Activated CD4-positive, alpha-beta T cell treated with anti-CD3 and anti-CD28 coated beads, Interleukin-2, amount 10 ng/mL, durations not matched to agents 7 days and 5 days (primary cell): ENCODE measurements at places on chromosomes 1 and 21.
A peak's percentile ranks its signal among the peaks of the same experiment; 100 is the strongest.

GRCh38 chr1:165434281-165434680 lies 10.6 kb downstream of the RXRG start:
- no peak for DNase-seq

DNA sequence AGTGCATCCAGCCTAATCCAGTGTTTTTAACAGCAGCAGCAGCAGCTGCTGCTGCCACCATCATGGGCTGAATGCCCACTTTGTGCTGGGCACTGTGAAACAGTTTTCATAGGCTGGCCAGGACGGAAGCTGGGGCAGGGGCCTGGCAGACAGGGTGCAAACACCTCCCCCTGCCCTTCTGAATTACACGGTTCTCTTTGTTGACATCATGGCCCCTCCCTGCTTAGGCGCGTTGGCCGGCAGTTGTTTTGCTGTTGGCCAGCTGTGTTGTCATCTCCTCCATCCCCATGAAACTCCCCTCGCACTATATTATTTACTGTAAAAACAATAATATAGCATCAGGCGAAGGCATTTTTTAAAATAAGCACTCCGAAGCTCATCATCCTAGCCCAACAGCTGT lies 33.1 kb downstream of the PTPRU start:
- no peak for DNase-seq

GRCh38 chr1:160548960-160549664 lies 26.1 kb upstream of the SLAMF6 start:
- no peak for DNase-seq

- no peak for DNase-seq
Measured at GRCh38 chr1:119477710-119478109, 29.3 kb upstream of the HSD3B1 start.

GRCh38 chr1:10608690-10609089 lies 133.9 kb downstream of the PEX14 start:
- DNase-seq = no peak

GRCh38 chr1:186482661-186483255 lies 21.8 kb upstream of the PDC start:
- peak; percentile 65 for DNase-seq

DNA sequence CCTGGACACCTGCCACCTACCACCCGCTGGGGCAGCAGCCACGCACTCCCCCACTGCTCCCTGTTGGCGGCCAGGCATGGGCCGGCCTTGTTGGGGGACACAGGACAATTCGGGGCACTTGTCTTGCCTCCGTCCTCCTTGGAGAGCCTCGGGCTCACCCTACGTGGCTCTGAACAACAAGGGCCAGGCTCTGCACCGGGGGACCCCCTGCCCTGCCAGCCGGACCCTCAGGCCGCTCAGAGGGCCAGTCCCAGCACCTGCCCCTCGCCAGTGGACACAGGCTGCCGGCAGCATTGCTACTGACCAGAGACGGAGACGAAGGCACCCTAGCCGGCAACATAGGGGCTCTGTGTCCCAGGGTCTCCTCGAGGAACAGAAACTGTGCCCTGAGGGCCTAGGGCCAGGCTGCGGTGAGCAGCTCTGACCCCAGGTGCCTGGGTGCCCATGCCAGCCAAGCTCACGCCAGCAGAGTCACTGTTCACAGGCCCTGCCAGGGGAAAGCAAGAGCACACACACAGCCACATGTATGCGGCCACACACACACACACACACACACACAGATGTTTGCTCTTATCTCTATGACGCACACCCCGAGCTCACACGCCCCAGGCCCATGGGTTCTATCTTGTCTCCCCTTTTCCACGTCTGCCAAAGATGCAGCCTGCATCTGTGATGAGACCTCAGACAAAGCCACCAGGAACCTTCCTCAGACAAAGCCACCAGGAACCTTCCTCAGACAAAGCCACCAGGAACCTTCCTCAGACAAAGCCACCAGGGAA lies 45.9 kb downstream of the MORN1 start:
- no peak for DNase-seq

DNA sequence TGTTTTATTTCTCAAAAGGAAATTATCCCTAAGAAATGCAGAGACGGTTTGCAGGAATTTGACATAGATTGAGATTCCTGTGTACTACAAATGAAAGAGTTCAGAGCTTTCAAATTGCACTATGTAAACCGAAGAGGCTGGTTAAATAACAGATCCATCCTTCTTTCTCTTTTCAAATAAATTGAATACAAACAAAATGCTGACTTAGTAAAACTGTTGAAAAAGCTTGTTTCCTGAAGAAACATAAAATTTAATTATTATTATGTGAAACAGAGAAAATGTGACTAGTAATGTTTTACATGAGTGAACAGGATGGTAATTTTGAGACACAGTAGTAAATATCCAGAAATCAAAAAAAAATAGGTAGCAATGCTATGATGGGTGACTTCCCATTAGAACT lies 441.2 kb downstream of the LRRIQ3 start:
- no peak for DNase-seq

- DNase-seq = peak; percentile 26
Measured at GRCh38 chr1:234188454-234188792, 184.8 kb upstream of the COA6 start.

DNA sequence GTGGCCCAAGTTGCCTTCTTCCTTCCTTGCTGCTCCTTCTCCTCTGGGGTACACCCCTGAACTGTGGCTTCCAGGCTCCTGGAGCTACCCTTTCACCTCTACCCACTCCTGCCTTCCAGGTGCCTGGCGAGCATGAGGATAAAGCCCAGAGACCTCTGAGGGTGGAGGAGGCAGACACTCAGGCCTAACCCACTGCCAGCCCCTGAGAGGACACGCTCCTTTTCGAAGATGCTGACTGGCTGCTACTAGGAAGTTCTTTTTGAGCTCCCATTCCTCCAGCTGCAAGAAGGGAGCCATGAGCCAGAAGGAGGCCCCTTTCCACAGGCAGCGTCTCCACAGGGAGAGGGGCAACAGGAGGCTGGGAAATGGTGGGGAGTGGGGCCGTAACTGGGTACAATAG lies 15.6 kb downstream of the RHBG start:
- DNase-seq = no peak

GRCh38 chr1:235442788-235443429 lies 61.3 kb downstream of the B3GALNT2 start:
- DNase-seq = no peak

GRCh38 chr1:228882041-228882770 lies 146.9 kb downstream of the RHOU start:
- DNase-seq = no peak

GRCh38 chr1:154962795-154963330 lies 1.3 kb upstream of the PYGO2 start:
- DNase-seq = no peak

DNA sequence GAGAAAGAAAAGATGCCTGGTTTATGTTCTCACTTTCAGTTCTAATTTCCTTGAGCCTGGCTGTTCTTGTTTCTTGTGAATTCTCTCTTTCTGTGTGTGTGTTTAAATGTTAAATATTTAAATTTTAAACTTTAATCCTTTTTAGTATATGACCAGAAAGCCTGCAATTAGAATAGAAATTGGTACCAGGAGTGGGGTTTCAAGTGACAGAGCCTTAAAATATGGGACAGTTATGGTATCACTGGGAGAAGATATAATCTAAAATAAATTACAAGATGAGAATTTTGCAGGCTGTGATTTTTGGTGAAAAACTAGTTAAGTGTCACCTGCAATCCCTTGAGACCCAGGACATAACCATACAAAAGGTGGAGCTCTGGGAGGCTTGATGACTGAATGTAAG lies 81.4 kb downstream of the SYT6 start:
- no peak for DNase-seq

DNA sequence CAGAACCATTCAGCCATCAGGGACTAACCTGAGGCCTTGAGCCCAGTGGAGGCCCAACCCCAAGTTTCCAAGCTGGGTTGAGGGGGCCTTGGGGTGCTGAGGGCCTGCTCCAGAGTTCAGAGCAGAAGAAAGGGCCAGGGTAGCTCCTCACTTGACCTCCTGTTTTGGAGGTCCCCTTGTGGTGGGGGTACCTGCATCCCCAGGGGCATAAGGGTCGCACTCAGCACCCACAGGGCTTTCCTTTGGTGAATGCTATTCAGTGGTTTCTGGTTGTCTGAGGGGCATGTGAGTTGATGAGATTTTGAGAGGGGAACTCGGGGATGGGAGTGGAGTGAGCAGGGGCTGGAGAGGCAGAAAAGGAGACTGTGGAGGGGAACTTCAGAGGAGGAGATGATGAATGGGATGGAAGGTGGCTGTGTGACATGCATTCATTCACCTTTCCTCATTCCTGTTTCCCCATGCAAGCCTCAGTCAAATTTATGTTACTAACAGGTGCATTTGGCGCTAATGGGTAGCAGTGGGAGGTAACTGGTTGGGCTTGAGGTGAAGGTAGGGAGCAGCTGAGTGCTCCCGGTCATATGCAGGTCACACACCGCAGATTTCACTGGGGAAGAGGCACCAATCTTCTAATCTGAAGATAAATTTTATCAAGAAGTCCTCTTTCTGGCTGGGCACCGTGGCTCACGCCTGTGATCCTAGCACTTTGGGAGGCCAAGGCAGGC lies 50.4 kb downstream of the TEX35 start:
- DNase-seq = no peak

GRCh38 chr1:229625915-229626831 lies at the start of the genes TAF5L and URB2:
TSS of gene TAF5L (minus strand) at chr1:229626122. CDS start at chr1:229614482, 11,640 bp downstream.
TSS of gene URB2 (plus strand) at chr1:229626247. CDS start at chr1:229627634, 1,387 bp downstream.
- DNase-seq = peak; percentile 88

DNA sequence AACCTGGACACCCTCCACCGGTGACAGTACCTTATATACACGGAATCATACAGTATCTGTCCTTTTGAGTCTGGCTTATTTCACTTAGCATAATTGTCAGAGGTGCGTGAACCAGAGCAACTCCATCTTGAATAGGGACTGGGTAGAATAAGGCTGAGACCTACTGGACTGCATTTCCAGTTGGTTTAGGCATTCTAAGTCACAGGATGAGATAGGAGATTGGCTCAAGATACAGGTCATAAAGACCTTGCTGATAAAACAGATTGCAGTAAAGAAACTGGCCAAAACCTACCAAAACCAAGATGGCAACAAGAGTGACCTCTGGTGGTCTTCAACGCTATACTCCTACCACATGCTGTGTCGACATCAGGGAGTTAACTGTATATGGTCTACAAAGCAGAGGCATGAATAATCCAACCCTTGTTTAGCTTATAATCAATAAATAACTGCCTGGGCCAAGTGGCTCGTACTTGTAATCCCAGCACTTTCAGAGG lies 1.4 kb upstream of the FDPS start:
- no peak for DNase-seq

DNA sequence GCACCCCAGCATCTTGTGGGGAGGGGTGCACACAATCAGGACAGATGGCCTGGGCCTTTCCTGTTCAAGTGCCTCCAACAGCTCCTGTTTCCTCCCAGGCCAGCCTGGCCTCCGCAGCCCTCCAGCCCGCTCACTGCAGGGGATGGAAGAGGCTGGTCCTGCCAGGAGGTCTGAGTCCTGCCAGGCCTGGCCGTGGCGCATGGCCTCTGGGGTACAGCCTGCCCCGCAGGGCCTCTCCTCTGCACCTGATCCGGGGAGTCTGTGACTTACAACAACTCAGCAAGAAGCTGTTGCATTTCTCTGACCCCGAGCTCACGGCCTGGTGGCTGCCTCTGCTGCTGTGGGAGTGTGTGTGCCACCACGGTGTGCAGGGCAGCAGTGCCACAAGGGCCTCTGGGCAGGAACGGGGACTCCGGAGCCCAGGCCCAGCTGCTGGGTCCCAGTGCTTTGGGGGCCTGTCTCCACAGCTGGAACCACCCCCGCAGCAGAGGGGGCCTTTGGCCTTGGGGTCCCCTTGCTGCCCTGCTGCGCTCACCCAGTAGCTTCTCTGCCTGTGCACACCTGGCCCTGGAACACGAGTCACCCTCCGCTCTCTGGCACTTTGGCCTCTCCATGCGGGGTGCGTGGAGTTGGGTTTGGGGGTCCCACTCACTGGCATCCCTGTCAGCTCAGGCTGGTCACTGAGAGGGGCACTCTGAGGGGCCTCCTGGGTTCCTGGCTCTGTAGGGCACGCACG lies 17.4 kb upstream of the LRRC3 start:
- no peak for DNase-seq

DNA sequence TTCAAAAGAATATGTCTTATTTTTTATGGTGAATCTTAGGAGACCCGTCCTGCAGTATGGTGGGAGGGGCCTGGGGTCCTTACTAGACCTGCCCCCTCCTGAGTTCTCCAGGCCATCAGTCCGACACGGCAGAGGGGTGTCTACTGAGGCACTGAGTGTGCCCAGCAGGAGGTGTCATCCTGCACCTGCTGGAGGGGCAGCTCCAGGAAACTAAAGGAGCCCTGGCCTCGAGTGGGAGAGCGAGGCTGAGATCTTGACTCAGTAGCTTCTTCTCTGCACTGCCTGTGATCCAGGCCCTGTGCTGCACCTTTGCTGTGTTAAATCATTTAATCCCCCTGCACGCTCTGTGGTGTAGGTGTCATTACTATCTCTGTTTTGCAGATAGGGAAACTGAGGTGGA lies 587.7 kb downstream of the PTPRU start:
- DNase-seq = no peak

GRCh38 chr1:59078070-59078800 lies 218.7 kb upstream of the FGGY start:
- DNase-seq = no peak

GRCh38 chr21:33828083-33828482 lies 87.5 kb downstream of the ATP5PO start:
- DNase-seq = no peak

GRCh38 chr1:26923711-26924110 lies 2.2 kb downstream of the NUDC start:
- DNase-seq = no peak

GRCh38 chr1:162861625-162862024 lies 650 bp upstream of the CCDC190 start:
- DNase-seq = no peak

DNA sequence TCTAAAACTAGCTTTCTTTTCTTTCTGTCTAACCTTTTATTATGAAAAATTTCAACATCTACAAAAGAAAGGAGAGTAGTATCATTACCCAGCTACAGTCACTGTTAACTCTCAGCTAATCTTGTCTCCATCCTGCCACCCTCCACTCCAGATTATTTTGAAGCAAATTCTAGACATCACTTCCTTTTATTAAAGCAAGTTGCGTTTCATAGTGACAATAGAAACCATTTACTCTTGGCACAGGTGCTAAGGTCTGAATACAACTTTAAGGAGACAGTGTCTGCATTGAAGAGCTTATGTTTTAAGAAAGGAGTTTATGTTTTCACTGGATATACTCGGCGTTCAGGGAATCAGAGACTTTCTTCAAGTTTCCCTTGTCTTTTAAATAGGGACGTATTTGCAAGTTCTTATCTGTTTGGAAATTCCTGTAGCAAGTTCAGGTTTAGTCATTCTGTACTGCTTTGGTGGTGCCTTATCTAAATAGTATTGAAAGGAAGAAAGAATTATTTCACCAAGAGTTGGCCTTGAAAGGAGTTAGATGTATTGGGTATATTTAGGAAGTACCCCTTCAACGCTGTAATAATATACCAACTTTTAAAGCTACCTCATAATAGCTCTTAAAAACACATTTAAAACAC lies 42.7 kb downstream of the ITSN1 start:
- no peak for DNase-seq

GRCh38 chr1:167500283-167500860 lies 18.0 kb downstream of the CD247 start:
- DNase-seq = no peak

DNA sequence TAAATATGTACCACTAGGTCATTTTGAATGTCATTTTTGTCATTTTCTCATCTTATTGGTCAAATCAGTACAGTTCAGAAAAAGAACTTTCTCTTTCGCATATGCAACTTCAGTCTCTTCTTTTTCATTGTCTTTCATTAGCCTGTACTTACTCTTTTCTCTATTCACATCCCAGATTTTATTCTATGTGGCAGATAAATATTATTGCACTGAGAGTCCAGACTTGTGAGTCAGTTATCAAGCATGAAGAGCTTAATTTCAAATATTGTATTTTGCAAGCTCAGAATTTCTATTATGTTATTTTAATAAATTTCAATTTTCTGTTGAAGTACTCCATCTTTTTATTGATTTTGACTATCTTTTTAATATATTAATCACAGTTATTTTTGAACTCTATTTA lies 105.2 kb upstream of the PALMD start:
- DNase-seq = no peak
